Activated T-cell treated with anti-CD3 and anti-CD28 coated beads for 1 hour (primary cell): ENCODE measurements at places on chromosomes 2 and 18.

- DNase-seq, result no peak
Measured at GRCh38 chr2:88329815-88330603, 122.5 kb downstream of the FOXI3 start.

- no peak for DNase-seq
Measured at GRCh38 chr2:52886556-52886955, 881.0 kb upstream of the CHAC2 start.

DNA sequence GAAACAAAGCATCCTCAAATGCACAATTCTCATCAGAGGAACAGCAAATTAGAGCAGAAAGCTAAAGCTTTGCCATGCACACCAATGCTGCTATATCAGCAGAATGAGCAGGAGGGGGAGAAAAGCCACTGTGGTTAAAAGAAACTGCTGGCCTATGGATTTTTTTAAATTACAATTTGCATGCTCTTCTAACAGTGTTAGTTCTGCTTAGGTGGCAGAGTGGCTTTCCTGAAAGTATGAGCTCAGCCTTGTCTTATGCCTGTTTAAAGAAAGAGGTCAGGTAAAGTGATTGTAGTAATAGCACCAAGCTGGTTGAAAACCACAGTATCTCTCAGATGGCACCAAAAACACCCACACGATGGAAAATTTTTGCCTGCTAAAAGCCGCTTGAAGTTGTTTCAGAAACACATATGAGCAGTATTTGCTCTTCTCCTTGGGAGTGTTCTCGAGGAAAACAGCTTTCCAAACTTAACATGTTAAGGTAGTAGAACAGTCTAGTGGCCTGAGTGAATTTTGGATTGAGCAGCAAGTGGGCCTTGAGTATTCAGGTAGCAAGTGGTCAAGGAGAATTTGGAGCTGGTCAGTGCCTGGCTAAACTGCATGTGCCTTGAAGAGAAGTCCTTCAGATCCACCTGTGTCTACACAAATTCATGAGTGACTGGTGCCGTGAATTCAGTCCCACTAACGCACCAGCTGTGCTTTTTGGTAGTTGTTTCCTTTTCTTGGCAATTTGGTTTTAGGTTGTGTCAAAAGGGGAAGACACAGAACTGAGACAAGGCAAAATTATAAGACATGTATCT, 19.6 kb upstream of the NDUFV2 start:
- DNase-seq, result peak; percentile 16

GRCh38 chr2:145597006-145597405, 1077.1 kb upstream of the ZEB2 start:
- DNase-seq, result no peak

- no peak for DNase-seq
Measured at GRCh38 chr2:241224018-241224850, 35.8 kb downstream of the ANO7 start.

DNA sequence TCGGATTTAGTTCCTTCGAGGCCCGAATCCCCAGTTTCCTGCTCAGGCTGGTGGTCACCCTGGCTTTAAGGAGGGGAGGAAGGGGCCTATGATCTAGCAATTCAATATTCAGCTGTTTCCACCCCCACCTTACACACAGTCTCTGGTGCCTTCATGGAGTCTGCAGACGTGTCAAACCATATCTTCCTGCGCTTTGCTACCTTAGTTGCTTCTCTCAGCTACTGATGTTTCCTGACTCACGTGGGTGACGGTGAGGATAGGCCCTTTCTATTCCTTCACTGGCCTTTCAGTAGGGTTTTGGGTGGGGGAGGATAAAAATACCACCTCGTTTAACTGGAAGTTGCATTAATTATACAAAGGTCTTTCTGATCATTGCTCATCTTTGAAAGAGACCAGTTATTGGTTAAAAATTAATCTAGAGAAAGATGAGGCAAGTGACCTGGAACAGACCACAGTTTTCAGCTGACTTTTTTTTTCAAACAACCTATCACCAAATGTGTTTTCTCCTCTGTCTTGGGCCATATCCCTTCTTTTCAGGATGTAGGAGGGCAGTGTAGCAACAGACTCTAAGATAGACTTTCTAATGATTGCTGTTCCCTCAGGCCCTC, 49.7 kb downstream of the SH2D6 start:
- no peak for DNase-seq

DNA sequence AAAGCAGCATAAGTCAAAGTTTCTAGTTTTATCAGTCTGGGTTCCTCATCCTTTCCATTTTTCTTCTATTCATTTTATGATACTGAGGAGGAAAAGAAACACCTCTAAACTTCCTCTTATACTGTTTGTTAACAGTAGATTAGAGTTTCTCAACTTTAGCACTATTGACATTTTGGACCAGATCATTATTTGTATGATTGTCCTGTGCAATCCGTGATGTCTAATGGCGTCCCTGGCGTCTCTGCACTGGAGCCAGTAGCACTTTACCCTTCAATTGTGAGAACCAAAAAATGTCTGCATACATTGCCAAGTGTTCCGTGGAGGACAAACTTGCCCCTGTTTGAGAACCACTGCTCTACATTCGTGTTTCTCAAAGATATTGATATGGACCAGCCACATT, 25.2 kb downstream of the PTPN4 start:
- no peak for DNase-seq

DNA sequence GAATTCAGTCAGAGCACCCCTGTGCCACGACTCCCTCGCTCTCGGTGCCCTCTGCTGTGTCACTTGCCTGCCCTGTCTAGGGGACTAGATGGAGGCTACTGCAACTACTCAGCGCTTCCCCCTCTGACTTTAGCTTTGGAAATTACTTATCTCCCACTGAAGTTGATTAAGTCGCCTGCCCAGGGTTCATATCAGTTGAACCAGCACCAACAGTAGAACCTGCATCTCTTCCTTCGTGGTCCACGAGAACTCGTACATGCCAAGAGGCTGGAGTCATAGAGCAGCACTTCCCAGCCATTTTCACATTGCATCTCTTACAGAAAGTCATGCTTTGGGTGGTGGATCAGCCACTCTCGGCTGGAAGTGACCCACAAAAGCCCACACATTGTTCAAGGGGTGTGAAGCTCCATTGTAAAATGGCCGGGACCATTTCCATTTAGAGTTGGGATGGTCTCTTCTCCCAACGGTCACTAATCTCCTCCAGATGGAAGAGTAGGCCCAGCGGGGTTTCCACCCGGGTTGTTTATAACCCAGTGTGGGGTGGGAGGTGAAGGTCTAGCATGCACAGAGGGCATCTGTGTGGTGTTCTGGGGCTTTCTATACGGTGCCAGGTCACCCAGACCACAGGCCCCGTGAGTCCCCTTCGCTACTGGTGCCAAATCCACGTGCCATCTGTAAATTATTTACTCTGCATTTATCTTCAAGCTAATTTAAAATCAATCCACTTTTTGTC, 38.0 kb downstream of the STEAP3 start:
- no peak for DNase-seq

GRCh38 chr2:160033732-160034392, 28.6 kb downstream of the PLA2R1 start:
- no peak for DNase-seq

DNA sequence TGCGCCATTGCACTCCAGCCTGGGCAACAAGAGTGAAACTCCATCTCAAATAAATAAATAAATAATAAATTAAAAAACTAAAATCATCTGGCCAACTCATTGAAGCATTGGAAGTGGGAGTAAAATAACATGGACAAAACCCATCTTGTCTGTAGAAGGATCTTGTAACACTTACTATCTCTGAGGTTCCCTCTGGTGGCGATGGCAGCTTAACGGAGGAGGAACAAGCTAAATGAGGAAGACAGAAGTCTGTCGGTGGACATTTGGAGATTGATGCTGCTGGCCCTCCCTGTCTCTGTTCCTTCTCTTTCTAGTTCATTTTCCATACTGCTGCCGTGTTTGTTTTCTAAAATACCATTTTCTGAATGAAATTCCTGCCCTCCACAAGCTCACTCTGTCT, 43.4 kb downstream of the ZCCHC2 start:
- DNase-seq, result no peak

DNA sequence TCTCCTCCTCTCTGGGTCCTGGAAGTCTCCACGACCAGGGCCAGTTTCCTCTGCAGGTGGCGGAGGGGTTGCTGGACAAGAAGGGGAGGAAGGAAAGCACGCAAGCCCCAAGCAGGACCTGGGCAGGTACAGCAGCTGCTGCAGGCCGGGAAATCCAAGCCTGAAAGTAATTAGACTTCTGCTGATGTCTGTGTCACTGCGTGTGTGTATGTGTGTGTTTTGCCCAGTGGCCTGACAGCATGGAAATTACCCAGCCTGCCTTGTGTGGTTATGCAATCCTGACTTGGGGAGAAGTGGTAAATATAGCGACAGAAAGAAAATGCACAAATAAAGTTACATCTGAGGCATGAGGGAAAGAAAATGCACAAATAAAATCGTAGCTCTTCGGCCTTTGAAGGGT, 121.8 kb upstream of the ZBTB14 start:
- no peak for DNase-seq

DNA sequence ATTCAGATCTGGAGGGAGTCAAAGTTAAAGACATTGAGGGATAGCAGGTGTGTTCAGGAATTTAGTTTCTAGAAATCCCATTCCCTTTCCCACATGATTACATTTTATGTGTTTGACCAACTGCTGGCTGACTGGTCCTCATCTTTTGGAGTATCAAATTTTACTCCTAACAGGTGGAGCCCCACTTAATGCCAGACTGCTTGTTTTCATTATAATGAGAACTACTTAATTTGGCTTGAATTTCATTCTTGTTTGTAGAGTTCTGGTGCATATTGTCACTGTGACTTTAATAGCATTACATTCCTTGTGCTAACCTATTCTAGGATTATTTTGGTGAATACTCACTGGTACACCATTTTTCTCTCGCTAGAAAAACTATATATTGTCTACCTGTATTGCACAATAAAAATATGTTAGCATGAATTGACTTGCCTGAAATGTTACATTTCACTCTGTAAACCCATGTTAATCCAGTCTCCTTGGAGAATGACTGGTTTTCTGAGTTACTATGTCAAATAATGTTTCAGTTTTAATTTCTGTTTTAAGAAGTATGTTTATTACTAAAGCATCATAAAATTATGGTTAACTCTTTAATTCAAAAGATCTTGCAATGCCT, 98.2 kb downstream of the TANC1 start:
- no peak for DNase-seq

GRCh38 chr2:107405261-107405660, 421.4 kb upstream of the RGPD4 start:
- no peak for DNase-seq

DNA sequence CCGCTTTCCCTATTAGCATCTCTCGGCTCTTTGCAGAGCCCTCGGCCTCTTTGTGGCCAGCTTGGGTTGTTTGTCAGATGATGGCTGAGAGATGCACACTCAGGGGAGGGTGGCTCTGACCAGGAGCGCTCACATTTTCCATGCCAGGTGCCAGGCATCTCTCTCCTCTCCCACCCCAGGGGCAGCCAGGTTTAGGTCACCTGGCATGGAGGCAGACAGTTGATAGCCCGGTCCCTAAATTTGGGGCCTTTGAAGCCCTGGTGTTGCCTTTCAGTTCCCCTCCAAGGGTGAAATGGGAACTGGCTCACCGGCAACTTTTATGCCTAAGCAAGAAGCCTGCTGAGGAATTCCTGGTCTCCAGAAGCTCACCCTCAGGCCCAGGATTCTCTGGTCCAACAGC, 19.1 kb downstream of the LBH start:
- DNase-seq, result no peak
